Stimulated activated CD8-positive, alpha-beta memory T cell treated with anti-CD3 and anti-CD28 coated beads, Interleukin-4, amount 100 ng/mL, for 1 hour (primary cell): ENCODE measurements at places on chromosomes 12 and 14.

DNA sequence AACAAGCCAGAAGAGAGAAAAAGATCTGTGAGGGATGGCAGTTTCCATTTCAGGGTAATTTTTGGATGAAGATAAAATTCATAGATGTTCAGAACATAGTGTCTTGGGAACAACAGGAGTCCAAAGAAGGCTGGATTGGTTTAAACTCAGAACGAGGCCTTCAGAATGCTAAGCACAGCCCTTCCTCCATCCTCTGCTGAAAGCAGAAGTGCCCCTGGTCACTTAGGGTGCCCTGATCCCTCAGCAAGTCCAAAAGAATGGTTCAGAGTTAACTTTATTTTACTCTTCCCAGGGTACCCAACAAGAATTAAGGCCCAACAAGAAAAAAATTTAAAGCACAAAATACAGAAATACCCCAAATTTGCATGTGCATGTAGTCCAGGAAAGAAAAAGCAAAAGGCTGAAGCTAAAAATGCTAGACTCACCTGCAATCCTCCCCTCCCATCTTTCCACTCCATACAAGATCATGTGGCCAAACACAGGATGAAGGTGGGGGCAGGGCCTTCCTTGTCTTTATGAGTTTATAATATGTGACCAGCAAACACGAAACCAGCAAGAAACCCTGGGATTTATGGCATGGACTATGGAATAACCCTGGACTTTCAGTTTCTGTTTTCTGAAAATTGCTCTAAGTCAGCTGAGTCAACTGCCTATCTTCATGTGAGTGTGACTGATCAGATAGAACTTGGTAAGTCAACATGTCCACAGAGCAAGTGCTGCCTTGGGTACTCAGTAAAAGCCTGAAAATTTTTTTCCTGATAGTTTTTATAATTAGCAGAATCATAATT lies 21.2 kb downstream of the MAX start:
- no peak for DNase-seq

DNA sequence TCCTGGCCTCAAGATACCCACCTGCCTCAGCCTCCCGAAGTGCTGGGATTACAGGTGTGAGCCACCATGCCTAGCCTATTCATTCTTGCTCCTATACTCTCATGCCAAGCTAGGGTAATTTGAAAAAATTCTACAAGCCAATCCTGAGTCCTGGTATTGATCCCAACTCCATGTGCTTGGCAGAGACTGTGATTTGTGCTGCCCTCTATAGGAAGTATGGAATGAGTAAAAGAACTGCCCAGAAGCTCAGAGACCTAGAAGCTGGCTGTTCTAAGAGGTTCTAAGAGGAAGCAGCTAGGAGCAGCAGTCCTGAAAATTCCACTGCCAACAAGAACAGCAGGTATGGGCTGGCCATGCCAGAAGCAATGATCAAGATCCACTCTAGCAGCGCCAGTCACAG lies 402.5 kb downstream of the PCNX1 start:
- no peak for DNase-seq

DNA sequence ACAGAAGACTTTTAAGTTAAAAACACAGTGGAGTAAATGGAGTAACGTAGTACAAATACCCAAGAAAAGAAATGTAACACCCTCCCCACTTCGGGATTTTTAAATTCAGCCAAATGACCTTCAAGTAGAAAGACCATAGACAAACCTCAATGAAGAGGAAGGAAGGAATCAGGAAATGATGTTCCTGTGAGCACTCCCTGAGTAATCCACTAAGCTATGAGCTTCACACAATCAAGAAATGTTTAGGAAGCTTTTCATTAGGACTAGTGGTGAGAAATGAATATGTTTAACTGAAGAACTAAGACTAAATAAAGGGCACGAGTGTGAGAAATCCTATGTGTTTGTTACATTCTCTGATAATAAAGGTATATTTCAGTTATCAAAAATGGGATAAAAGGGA lies 10.1 kb downstream of the TCL1A start:
- no peak for DNase-seq

- no peak for DNase-seq
These were observed 1.1 kb downstream of the BTBD6 start for GRCh38 chr14:105249182-105250007.

- no peak for DNase-seq
These were observed 145.1 kb upstream of the C14orf180 start for GRCh38 chr14:104434214-104435076.

- no peak for DNase-seq
These were observed 142.5 kb downstream of the EFCAB11 start for GRCh38 chr14:89811954-89812575.

GRCh38 chr12:94706250-94706661 lies 55.9 kb upstream of the TMCC3 start:
- no peak for DNase-seq

GRCh38 chr14:58566979-58567378 lies 70.8 kb upstream of the DACT1 start:
- no peak for DNase-seq

DNA sequence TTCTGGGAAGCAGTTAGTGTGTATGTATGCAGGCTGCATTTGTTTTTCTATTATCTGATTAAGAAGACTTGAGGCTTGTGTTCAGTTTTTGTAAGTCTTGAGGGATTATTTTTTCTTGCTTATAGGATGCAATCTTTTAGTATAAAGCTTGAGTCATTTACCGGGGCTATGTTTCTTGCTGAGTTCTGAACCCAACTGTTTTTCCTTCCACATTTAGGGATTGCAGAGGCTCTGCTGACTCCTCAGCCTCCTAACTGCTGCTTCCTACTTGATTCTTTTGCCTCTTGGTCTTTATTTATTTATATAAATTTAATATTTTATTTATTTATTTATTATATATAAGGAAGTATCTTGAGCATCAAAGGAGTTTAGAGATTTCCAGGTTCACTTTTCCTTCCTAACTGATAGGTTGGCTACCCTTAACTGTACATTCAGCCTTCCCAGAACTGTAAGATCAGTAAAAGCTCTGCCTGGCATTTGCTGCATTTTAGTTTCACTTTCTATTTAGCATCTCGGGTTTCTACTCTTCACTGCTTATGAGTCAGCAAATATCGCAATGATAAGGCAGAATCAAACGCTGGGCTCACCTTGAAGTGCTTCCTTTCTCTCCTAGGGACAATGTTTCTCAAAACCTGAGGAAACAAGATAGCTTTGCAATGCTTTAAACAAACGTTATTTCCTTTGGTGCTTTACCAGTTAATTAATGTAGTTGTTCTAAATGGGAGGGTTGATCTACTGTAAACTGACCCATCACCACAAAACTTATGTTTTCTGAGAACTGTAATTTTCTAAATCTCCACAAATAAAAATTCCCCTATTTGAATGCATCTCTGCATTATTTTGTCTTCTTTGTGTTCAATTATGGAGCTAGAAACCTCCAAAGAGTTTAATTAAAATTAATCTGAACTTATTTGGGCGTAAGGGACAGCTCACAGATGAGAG lies 1183.7 kb upstream of the TMEM132C start:
- no peak for DNase-seq

DNA sequence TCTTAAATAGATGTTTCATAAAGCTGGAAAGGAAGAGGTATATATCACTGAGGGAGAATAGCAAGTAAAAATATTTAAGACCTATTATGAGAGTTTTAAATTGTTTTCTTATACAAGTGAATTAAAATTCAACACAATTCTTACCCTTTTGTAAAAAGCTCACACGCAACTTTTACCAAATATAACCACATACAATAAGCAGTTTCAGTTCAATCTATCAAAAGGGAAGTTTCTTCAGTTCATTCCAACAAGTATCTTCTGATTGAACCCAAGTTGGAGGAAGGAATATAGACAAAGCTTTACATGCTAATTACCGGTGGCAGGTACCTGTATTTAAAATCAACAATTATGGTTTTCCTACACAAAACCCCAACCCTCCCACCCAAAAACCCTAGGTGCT lies 41.1 kb downstream of the GTF2A1 start:
- no peak for DNase-seq

DNA sequence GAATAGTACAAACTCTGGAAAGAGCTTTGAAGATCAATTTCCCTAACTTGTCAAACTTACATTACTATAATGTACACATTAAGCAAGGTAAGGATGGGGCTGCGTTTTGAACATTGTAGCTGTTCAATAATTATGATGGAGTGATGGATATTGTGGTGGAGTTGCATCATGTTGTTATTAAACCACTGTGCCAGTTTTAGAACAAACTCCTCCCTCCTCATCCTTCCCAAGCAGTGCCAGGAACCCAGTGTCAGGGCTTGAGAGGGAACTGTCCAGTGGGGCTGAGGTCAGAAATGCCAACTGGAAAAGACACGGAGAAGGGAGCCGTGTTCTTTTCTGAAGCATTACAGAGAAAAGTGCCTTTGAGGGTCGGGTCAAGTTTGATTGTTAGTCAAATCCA lies 31.9 kb upstream of the PAPOLA start:
- no peak for DNase-seq

- DNase-seq, result no peak
These were observed 14.8 kb downstream of the ACOT6 start for GRCh38 chr14:73627151-73627558.

GRCh38 chr12:131867891-131868675 lies 26.3 kb upstream of the ULK1 start:
- no peak for DNase-seq

GRCh38 chr14:23306412-23307145 lies at the start of gene BCL2L2:
BCL2L2 (plus strand) TSS chr14:23306833; CDS start chr14:23307768, 935 bp downstream.
- DNase-seq, result no peak

- no peak for DNase-seq
These were observed 88.7 kb downstream of the ASCL1 start for GRCh38 chr12:103046154-103046553.

DNA sequence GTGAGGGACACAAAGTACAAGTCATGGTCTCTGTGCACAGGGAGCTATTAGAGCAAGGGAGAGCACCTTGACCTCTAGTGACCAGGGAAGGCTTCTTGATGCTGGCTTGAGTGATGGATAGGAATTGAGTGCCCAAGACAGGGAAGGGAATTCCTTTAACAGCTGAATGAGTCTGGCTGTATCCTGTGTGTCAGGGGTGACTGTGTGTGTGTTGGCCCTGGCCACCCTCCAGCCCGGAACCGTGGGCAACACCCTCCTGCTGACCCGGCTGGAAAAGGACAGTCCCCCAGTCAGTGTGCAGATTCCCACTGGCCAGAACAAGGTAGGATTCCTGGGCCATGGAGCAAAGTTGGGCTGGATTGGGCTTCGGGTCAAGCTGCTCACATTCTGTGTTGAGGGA lies 5.5 kb upstream of the PFDN5 start:
- DNase-seq, result no peak

DNA sequence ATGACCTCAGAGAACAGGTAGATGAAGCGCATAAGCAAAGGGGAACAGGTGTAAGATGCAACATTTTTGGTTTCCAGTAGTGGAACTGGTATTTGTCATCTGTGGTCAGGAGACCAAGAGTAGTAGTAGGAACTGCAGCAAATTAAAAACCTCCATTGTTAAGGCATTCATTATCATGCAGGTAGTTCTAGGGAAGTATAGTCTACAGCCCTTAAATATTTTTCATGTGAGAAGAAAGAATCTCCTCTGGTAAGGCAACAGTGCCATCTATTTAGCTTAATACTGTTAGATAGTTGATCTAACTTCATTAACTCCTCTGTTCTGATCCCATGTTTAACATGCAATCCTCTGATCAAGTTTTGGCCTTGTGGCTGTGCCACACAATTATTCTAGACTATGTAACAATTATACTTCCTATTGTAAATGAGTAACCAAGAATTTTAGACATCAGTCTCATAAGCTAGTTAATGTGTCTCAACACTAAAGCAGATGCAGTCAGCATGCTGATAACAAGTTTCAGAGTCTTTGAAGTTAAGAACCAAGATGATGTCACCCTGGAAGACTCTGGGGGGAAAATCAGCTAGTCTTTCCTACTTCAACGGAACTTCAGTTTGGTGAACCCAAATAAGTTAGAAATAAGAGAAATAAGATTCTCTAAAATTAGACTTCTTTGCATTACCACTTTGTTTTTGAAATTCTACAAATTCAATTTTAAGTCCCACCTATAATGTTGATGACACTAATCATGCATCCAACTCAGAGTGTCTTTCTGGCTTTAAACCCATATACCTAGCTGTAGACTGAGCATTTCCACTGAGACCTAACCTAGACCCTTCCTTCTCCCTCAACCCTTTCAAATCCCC lies 70.9 kb downstream of the STXBP6 start:
- no peak for DNase-seq

- DNase-seq, result no peak
These were observed 18.0 kb downstream of the NIN start for GRCh38 chr14:50812856-50813543.

DNA sequence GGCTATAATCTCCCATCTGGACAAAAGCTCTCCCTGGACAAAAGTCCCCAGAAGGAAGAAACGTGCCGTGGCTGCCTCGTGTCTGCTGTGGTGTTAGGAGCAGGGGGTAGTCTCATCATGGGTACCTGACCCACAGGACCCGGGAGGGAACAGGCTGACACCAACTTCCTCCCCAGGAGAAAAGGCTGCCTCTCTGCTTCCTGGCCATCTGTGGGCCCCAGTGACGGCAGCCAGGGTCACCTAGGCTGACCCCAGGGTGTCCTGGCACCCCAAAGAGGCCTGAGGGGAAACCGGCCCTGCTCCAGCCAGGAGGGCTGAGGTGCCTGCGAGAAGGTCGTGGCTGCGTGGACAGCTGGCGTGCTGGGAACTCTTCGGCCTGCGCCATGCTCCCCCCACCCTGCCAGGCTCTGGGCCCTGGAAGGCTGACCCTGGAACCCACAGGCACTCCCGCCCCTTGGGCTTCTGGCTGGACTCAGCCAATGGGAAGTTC lies 133.9 kb downstream of the RFLNA start:
- no peak for DNase-seq

- no peak for DNase-seq
These were observed 106.4 kb upstream of the MDM1 start for GRCh38 chr12:68438601-68439000.

- no peak for DNase-seq
These were observed 6.2 kb upstream of the SYCP3 start for GRCh38 chr12:101745481-101745880.

- no peak for DNase-seq
These were observed 785 bp upstream of the ACTN1 start for GRCh38 chr14:68979722-68980451.

DNA sequence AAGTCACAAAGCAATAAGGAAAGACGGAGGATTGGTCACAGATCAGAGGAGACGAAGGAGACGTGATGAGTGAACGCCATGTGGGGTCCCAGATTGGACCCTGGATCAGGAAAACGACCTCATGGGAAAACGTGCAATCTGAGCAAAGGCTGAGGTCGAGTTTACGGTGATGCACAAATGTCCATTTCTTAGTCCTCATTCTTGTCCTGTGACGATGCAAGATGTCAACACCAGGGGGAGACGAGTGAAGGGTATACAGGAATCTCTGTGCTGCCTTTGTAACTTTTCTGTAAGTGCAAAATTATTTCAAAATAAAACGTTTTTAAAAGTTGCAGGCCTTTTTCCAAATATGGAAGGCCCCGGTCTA lies 329.8 kb downstream of the MED13L start:
- no peak for DNase-seq

DNA sequence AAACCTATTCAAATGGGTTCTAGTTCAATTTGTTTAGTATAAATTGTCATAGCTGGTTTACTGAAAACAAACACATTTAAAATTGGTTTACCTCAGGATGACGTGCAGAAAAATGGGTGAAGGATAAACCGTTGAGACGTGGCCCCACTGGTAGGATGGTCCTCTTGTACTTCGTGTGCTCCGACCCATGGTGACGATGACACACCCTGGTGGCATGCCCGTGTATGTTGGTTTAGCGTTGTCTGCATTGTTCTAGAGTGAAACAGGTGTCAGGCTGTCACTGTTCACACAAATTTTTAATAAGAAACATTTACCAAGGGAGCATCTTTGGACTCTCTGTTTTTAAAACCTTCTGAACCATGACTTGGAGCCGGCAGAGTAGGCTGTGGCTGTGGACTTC lies 8.3 kb downstream of the CALM1 start:
- DNase-seq, result no peak

- DNase-seq, result no peak
These were observed 7.2 kb downstream of the TPCN1 start for GRCh38 chr12:113228394-113229028.
